ENCODE measurements at places on chromosomes 16 and 17. TPM values are rescaled to one million over a fixed set of nuclear protein-coding genes. Genes with fewer than 3 reads are reported as not detected.

CES1 gene
- total RNA-seq = 3.7 TPM

RNF227 gene
- 3.0 TPM for total RNA-seq

KCNH4 gene
- total RNA-seq = not detected

LPO gene
- total RNA-seq = under 0.01 TPM

NAT9 gene
- 27.4 TPM for total RNA-seq

CCL4 gene
- not detected for total RNA-seq

SDK2 gene
- 8.1 TPM for total RNA-seq

OR3A3 gene
- total RNA-seq = not detected

TRAF7 gene
- 39.1 TPM for total RNA-seq

CHST5 gene
- total RNA-seq = 0.13 TPM

IL34 gene
- total RNA-seq = 7.1 TPM

MBTPS1 gene
- 112 TPM for total RNA-seq

NPIPA5 gene
- total RNA-seq = 0.78 TPM

ACSM2A gene
- total RNA-seq = not detected

AKAP1 gene
- total RNA-seq = 12.0 TPM

BICDL2 gene
- total RNA-seq = not detected

HSD3B7 gene
- total RNA-seq = 51.9 TPM

ETV4 gene
- total RNA-seq = 0.26 TPM

HSF5 gene
- total RNA-seq = not detected

CMTM2 gene
- total RNA-seq = not detected

HBQ1 gene
- total RNA-seq = not detected

CTRB2 gene
- total RNA-seq = not detected

ESRP2 gene
- 0.11 TPM for total RNA-seq

TNP2 gene
- not detected for total RNA-seq

BIRC5 gene
- 31.8 TPM for total RNA-seq

TCAP gene
- total RNA-seq = 0.32 TPM

SHMT1 gene
- total RNA-seq = 16.1 TPM

CHP2 gene
- total RNA-seq = not detected

TRIM47 gene
- 36.8 TPM for total RNA-seq

TNK1 gene
- total RNA-seq = 4.1 TPM

LYRM1 gene
- 46.0 TPM for total RNA-seq

ARSG gene
- total RNA-seq = 7.5 TPM

MT1H gene
- not detected for total RNA-seq

SLC35G6 gene
- total RNA-seq = not detected

RHBDL3 gene
- total RNA-seq = 0.13 TPM

TNFRSF13B gene
- not detected for total RNA-seq

SYT17 gene
- total RNA-seq = 0.13 TPM

CCL15 gene
- total RNA-seq = not detected

TMEM100 gene
- total RNA-seq = 0.91 TPM

DNAH9 gene
- 0.22 TPM for total RNA-seq

TMEM256 gene
- 30.4 TPM for total RNA-seq

CD300A gene
- total RNA-seq = not detected

WNT3 gene
- total RNA-seq = 1.9 TPM

CIITA gene
- total RNA-seq = 1.1 TPM
